ENCODE measurements at places on chromosomes 5 and 9.

DNA sequence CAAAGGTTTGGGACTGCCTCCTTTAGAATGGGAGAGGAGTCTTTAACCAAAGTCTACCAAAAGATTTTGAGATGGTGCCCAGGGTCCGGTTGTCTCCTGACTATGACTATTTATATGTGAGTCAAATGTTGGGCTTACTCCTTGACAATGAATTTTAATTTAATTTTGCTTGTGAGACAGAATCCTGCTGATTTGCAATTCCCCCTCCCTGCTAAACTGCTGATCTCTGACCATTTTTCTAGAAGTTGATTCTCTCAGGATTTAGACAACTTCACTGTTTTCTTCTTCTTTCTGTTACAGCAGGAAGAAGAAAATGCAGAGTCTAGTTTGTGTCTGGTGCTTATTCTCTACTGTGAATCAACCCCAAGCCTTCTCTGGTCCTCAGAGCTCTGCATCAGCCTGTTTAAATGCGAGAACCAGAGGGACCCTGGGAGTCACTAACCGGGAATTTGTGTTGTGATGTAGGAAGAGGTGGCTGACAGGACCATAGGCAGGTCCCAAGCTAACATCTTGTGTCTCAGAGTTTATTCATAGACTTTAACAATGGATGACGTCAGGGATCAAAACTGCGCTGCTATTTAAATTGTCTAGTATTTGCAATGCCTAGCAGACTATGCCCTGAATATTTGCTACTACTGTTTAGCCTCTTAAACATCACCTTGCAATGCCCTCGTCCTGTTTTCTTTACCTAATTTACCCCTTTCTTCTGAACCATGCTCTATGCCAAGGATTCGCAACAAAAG is 124.0 kb upstream of the TAF11L2 start:
- no peak for DNase-seq

DNA sequence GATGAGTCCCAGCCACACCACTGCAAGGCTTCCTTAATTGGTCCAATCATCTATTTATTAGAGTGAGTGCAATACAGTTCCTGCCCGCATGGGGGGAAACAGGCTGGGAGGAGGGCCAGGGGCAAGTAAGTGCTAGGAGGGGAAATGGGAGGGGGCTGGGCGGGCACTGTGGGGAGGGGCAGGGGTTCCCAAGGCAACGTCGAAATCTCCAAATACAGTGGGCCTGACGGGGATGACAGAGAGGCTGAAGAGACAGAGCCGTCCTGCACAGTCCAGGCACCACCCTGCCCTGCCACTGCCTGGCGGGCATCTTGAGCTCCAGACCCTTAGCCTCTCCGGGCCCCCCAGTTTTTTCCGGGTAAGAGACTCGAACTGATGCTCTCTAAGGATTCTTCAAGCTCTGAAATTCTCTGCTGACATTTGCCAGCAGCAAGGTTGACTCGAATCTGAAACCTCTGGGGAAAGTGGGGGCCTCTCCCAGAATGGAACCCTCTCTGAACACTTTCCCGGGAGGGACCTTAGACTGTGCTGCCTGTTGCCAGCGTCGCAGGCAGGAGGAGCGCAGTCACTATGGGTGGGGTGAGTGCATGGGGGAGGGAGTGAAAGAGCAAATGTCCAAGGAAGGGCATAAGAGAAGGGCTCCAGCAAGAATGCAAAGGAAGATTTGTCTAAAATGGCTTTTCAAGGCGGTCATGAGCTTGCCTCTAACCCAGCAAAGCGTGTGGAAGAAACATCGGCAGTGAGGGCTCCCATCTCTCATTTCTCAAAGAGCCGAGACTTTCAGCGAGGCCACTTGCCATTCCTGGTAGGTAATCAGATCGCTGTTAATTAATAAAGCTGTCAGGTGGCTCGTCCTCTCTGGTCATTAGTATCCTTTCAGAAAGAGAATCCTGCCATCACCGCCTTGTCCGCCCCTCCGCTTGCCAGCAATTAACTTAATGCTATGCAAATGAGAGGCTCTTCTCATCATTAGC is 99.0 kb downstream of the GTF3C4 start:
- DNase-seq, result no peak

- DNase-seq, result no peak
These were observed 41.3 kb upstream of the CACNA1B start for GRCh38 chr9:137836151-137836830.

GRCh38 chr9:136581614-136582447 is 36.0 kb upstream of the NOTCH1 start:
- DNase-seq, result no peak

DNA sequence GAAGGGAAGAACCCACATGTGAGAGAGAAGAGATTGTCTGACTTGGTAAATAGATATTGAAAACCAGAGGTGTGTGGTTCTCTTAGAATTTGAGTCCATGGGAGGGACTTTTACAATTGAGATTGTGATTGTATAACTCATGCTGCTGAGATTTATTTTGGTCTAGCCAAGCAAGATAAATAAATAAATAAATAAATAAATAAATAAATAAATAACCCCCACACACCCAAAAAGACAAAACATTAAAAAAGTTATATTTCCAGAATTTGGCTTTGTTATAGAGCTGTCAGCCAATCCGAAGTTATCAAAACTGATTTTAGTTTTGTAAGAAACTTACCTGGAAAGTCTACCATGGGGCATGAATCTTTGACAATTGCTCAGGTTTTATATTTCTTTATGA is 416.6 kb downstream of the ZSWIM6 start:
- DNase-seq, result no peak

All from SIG-M5 (cell line).